ENCODE measurements at places on chromosomes 12 and 14. TPM values are rescaled to one million over a fixed set of nuclear protein-coding genes. Genes with fewer than 3 reads are reported as not detected.

GRCh38 chr12:30548203-30548602 is 147.5 kb downstream of the IPO8 start:
- no peak for DNase-seq

GRCh38 chr12:128911861-128912260 is 58.6 kb downstream of the GLT1D1 start:
- no peak for DNase-seq

DNA sequence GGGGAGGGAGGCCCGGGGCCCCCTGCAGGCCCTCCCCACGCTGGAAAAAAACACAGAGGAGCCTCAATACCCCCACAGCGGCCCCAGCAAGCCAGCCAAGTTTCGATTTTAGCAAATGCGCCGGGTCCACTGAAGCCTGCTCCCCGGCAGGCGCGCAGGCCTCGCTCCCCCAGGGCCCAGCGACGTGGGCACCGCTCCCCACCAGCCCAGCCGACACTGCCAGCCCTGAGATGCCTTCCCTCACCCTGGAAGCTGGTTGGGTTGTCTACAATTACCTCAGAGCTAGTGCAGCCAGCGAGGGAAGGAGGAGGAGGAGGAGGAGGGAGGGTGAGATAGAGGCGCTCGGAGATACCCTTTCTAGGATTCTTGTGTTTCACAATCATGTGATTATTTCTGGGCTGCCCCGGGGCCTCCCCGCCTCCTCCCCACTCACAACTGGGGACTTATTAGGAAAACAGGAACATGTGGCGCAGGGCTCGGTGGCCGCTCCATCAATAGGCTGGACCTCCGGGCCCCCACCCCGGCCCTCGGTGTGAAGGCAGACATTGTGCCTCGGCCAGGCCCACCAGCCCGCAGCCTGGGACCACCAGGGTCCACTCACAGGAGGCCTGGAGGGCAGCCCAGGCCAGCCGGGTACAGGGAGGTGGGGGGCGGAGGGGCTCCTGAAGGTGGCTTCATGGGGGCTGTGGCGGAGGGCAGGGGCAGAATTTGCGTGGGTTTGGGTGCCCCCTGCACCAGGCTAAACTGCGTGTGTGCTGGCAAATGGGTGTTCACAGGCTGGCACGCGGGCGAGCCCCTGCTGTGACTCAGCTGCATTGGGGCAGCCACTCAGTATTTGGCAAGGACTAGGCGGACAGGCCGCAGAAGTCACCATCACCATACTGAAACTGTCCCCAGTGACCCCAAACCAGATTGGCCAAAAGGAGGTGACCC is 109.9 kb downstream of the NCOR2 start:
- peak; percentile 89 for DNase-seq

GRCh38 chr14:43361751-43362150 is 1145.3 kb downstream of the FSCB start:
- DNase-seq, result no peak

DNA sequence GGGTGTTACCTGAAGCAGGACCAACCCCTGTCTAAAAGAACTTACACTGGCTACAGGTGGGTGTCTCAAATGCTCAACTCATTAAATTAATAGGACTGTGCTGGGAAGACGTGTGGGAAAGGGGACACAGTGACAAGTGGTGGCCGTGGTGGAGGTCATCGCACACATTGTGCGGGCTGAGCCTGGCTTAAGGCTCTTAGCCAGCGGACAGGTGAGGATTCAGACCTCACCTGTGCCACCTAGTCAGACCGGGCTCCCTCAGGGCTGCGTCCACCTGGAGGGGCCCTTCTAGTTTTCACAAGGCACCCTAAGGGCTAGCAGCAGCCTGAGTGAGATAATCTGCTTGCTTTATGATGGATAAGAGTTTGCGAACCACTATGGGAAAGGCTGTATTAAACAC is 125.2 kb upstream of the FKBP4 start:
- DNase-seq, result no peak

Gene LAG3
- 4.1 TPM for total RNA-seq

Gene SERPINA1
- not detected for total RNA-seq

Gene SLC5A8
- total RNA-seq, result not detected

Gene CLSTN3
- 10.7 TPM for total RNA-seq

Measured in A673 (cell line).